CD4-positive, alpha-beta memory T cell (primary cell): ENCODE measurements at places on chromosomes 5 and 9. TPM values are rescaled to one million over a fixed set of nuclear protein-coding genes. Genes with fewer than 3 reads are reported as not detected.

- no peak for DNase-seq
- H3K4me1 ChIP-seq = no peaks in the 10 kb centered on the region
- no peaks in the 10 kb centered on the region for H3K36me3 ChIP-seq
- H3K27ac ChIP-seq = no peak overlapping the region
Observed at GRCh38 chr9:18393340-18394130, 80.4 kb upstream of the ADAMTSL1 start.

DNA sequence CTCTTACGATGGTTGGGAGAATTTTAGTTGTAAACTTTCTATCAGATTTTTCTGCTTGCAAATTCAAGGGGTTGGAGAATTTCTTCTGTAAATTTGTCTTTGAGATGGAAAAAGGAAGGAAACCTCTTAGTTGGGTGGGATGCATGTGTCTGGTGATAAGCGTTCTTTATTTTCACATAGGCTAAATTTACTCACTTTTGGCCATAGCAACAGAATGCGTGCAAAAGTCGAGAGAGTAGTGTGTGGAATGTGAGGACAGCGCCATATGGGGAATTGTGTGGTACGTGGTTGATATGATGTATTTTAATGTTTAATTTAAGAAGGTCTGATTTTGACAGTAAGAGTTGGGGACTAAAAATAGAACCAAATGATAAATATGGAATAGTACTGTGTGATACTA is 282.2 kb downstream of the TAF11L14 start:
- DNase-seq = no peak
- no peak overlapping the region for H3K27ac ChIP-seq
- H3K4me1 ChIP-seq = no peaks in the 10 kb centered on the region
- H3K4me3 ChIP-seq = no peak overlapping the region

- H3K36me3 ChIP-seq = no peaks in the 10 kb centered on the region
- H3K27ac ChIP-seq = no peak overlapping the region
- no peak overlapping the region for H3K4me3 ChIP-seq
Observed at GRCh38 chr5:128649192-128649591, 111.1 kb upstream of the FBN2 start.

- H3K4me3 ChIP-seq = no peak overlapping the region
- no peak for DNase-seq
- H3K27ac ChIP-seq = no peak overlapping the region
- no peaks in the 10 kb centered on the region for H3K36me3 ChIP-seq
Observed at GRCh38 chr5:170113522-170113900, 7.8 kb downstream of the FOXI1 start.

- peaks cover 7% of the 10 kb centered on the region for H3K36me3 ChIP-seq
- H3K27me3 ChIP-seq = no peaks in the 10 kb centered on the region
- H3K4me3 ChIP-seq = no peak overlapping the region
- H3K4me1 ChIP-seq = peaks cover 2% of the 10 kb centered on the region
- H3K27ac ChIP-seq = no peak overlapping the region
Observed at GRCh38 chr9:83962165-83962564, 17.9 kb downstream of the HNRNPK start.

- H3K27ac ChIP-seq = no peak overlapping the region
- no peaks in the 10 kb centered on the region for H3K36me3 ChIP-seq
- no peaks in the 10 kb centered on the region for H3K27me3 ChIP-seq
- no peak overlapping the region for H3K4me3 ChIP-seq
- H3K4me1 ChIP-seq = no peaks in the 10 kb centered on the region
Observed at GRCh38 chr5:151869843-151870242, 54.8 kb downstream of the GLRA1 start.

- DNase-seq = no peak
- no peak overlapping the region for H3K27ac ChIP-seq
- no peaks in the 10 kb centered on the region for H3K4me1 ChIP-seq
- H3K4me3 ChIP-seq = no peak overlapping the region
Observed at GRCh38 chr9:83405759-83406158, 132.4 kb downstream of the FRMD3 start.

GRCh38 chr5:15373151-15373550 is 126.8 kb upstream of the FBXL7 start:
- H3K27me3 ChIP-seq = no peaks in the 10 kb centered on the region
- no peak for DNase-seq
- H3K27ac ChIP-seq = no peak overlapping the region
- no peak overlapping the region for H3K4me3 ChIP-seq
- no peaks in the 10 kb centered on the region for H3K4me1 ChIP-seq

DNA sequence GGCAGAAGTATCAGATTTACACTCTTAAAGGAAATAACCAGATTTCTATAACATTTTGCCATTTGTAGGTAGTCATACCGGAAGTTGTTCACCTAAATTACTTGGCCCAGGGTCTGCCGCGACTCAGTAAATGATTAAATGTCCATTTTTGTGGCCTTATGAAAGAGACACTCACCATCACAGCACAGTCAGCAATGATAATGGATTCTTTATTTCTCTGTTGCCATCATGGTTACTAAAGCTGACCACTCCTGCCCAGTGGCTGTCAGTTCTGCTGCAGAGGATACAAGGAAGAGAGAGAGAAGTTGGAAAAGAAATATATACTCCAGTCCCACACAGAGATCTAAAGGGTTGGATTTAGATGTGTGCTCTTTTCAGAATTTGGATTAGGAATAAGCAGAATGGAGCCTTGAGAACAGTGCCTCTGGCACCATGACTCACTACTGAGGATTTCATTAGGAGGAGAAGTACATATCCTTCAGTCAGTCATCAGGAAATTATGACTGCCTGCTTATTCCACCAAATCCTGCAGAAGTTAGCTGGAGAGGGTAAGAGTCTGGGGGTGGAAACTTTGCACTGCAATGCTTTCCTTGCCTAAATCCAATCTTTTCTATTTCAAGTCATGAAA is 72.8 kb upstream of the EFNA5 start:
- H3K27ac ChIP-seq = no peak overlapping the region
- no peak overlapping the region for H3K4me3 ChIP-seq
- H3K36me3 ChIP-seq = no peaks in the 10 kb centered on the region
- H3K4me1 ChIP-seq = no peaks in the 10 kb centered on the region
- H3K27me3 ChIP-seq = no peaks in the 10 kb centered on the region

DNA sequence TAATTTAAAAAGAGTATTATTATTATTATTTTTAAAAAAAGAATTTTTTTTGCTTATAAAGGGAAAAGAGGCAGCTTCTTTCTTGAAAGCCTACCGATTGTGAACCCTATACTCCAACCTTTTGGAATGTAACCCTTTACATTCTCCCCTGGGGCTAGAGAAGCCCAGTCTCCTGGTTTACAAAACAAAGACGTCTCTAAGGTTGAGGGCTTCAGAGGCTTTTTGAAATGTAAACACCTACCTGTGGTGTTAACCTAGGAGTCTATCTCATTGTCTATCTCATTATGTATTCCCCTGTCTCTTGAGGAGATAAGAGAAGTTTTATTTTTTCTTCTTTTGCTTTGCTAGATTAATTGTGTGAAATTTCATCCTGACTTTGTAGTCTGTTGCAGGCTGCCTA is 4.7 kb downstream of the TNFSF8 start:
- H3K4me1 ChIP-seq = peaks cover 68% of the 10 kb centered on the region
- no peaks in the 10 kb centered on the region for H3K27me3 ChIP-seq
- DNase-seq = no peak
- H3K27ac ChIP-seq = peak overlapping the region; percentile 7
- H3K4me3 ChIP-seq = no peak overlapping the region
- no peaks in the 10 kb centered on the region for H3K36me3 ChIP-seq

DNA sequence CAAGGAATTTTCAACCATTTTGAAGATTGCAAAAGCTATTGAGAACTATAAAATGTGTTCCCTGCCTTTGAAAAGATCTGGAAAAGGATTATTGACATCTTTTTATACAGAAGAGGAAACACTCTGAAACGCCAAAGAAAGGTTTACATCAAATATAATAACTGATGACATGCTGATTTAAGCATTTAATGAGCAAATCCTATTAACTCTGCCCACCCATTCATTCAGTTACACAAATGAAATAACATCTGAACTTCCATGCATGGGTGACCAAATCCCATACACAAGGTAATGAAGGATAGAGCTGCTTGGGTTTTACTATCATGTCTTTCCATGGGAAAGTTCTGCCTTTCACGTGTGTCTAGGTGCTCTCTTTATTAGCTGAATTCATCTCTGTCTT is 589.4 kb upstream of the WWC1 start:
- no peak for DNase-seq
- no peaks in the 10 kb centered on the region for H3K27me3 ChIP-seq
- no peak overlapping the region for H3K27ac ChIP-seq
- H3K4me1 ChIP-seq = no peaks in the 10 kb centered on the region
- no peaks in the 10 kb centered on the region for H3K36me3 ChIP-seq

DNA sequence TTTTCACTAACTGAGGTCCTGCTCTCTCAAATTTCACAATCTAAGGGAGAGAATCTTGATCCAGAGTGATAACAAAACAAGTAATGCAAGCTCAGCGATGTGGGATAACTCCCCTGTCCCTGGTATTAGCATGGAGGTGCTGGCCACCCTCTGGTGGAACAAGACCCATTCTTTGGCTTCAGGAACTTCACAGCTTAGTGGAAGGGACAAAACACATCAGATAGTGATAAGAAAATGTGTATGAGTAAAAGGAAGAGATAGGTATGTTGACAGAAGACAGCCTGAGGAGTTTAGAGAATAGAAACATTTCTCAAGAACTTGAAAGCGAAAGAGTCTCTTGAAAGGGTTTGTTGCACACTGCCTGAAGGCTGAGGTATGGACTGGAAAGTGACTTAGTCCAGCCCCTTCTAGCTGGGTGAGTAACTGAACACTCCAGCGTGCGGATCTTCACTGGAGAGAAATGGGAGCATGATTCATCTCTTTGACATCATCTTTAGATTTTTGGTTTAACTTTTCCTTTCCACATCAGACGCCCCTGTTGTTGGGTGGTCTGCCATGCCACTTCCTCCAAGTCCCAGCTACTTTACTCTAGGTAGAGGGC is 25.4 kb upstream of the ZSWIM6 start:
- no peak overlapping the region for H3K4me3 ChIP-seq
- no peaks in the 10 kb centered on the region for H3K36me3 ChIP-seq
- H3K27me3 ChIP-seq = peaks cover 5% of the 10 kb centered on the region
- H3K4me1 ChIP-seq = no peaks in the 10 kb centered on the region

- no peaks in the 10 kb centered on the region for H3K36me3 ChIP-seq
- no peak overlapping the region for H3K4me3 ChIP-seq
- H3K27me3 ChIP-seq = no peaks in the 10 kb centered on the region
- no peaks in the 10 kb centered on the region for H3K4me1 ChIP-seq
Observed at GRCh38 chr5:148201151-148201550, 1.7 kb upstream of the SPINK6 start.

DNA sequence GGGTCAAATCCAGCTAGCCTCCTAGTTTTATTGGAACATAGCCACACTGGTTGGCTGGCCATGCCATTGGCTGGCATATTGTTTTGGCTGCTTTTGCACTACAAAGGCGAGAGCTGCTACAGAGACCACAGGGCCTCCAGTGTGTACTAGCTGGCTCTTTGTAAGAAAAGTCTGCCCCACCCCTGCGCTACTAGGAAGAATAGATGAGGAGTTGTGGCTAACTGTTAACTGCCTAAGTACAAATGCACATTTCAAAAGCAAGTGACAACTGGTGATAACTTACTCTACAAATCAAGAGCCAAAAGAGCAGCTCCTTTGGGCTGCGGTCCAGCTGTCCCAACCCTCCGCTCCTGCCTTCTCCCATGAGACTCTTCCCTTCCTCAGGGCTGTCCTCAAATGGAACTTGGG is 63.9 kb downstream of the SERINC5 start:
- H3K27me3 ChIP-seq = no peaks in the 10 kb centered on the region
- peak overlapping the region; percentile 69 for H3K27ac ChIP-seq
- peak overlapping the region; percentile 37 for H3K4me3 ChIP-seq
- H3K36me3 ChIP-seq = no peaks in the 10 kb centered on the region
- DNase-seq = peak; percentile 56

DNA sequence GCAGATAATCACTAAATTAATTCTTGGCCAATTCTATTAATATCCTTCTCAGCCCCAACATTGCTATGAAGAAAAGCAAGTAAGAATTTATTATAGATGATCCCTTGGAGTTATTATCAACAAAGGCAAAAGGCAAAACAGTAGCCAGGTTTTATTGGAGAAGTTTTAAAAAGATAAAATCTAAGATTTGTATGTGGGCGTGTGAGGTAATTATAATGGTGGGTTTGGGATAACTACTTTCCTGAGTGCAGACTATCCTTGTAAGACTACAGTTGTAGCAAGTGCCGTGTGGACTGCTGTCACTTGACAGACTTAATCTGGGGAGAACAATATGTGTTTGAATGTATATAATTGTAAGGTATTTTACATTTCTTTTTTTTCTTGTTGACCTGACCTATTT is 23.2 kb downstream of the SLC31A1 start:
- no peaks in the 10 kb centered on the region for H3K4me1 ChIP-seq
- no peak overlapping the region for H3K4me3 ChIP-seq
- H3K27ac ChIP-seq = no peak overlapping the region
- no peaks in the 10 kb centered on the region for H3K36me3 ChIP-seq
- DNase-seq = no peak

GRCh38 chr5:82358457-82358856 is 80.3 kb upstream of the RPS23 start:
- no peak for DNase-seq
- no peak overlapping the region for H3K4me3 ChIP-seq
- peaks cover 34% of the 10 kb centered on the region for H3K4me1 ChIP-seq
- no peak overlapping the region for H3K27ac ChIP-seq

GRCh38 chr5:124871303-124871702 is 124.9 kb upstream of the ZNF608 start:
- H3K27ac ChIP-seq = no peak overlapping the region
- no peaks in the 10 kb centered on the region for H3K4me1 ChIP-seq
- no peak overlapping the region for H3K4me3 ChIP-seq
- H3K36me3 ChIP-seq = no peaks in the 10 kb centered on the region

DNA sequence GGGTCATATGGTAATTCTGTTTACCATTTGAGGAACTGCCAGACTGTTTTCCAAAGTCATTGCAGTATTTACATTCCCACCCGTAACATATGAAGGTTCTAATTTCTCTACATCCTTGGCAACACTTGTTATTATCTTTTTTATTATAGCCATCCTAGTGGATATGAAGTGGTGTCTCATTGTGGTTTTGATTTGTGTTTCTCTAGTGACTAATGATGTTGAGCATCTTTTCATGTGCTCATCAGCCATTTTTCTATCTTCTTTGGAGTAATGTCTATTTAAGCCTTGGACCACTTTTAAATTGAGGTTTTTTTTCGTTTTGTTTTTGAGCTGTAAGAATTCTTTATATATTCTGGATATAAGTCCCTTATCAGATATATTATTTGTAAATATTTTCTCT is 132.8 kb upstream of the RUSC2 start:
- DNase-seq = no peak
- H3K4me3 ChIP-seq = no peak overlapping the region
- H3K27me3 ChIP-seq = no peaks in the 10 kb centered on the region
- H3K27ac ChIP-seq = no peak overlapping the region

GRCh38 chr5:108196276-108196675 is 185.6 kb downstream of the FBXL17 start:
- H3K27me3 ChIP-seq = no peaks in the 10 kb centered on the region
- H3K4me3 ChIP-seq = no peak overlapping the region
- no peaks in the 10 kb centered on the region for H3K4me1 ChIP-seq
- H3K27ac ChIP-seq = no peak overlapping the region
- H3K36me3 ChIP-seq = no peaks in the 10 kb centered on the region

GRCh38 chr5:149932445-149933350 is 11.9 kb downstream of the PDE6A start:
- H3K27me3 ChIP-seq = no peaks in the 10 kb centered on the region
- H3K4me1 ChIP-seq = no peaks in the 10 kb centered on the region
- no peaks in the 10 kb centered on the region for H3K36me3 ChIP-seq
- no peak overlapping the region for H3K4me3 ChIP-seq
- DNase-seq = no peak
- no peak overlapping the region for H3K27ac ChIP-seq

OTP gene
- total RNA-seq = not detected

ZNF462 gene
- 1.0 TPM for total RNA-seq

PARP8 gene
- 184 TPM for total RNA-seq

DNAJA1 gene
- 79.8 TPM for total RNA-seq

ADAMTSL1 gene
- not detected for total RNA-seq

KIF27 gene
- 5.2 TPM for total RNA-seq

PRDM9 gene
- not detected for total RNA-seq

CTXN3 gene
- total RNA-seq = not detected

FABP6 gene
- total RNA-seq = not detected
